GM06990 (cell line): ENCODE measurements at places on chromosomes 16 and 17.

DNA sequence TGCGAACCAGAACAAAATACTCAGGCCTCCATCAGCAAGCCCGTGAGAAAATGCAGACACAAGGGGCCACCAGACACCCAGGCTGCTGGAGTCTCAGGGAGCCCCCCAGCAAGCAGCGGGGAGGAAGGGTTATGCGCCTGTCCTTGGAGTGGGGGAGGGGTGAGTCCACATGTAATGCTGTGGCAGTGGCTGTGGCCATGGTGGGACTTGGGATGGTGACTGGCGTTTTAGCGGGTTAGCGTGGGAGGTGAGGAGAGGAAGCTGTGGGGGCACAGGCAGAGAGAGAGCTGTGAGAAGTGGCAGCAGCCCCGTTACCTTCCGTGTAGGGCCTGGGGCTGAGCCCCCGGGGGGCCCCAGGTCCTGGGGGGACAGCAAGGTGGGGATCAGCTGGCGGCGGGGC is 58.3 kb downstream of the SRCIN1 start:
- DNase-seq: no peak

GRCh38 chr16:17509194-17509593 is 38.4 kb upstream of the XYLT1 start:
- DNase-seq: no peak

DNA sequence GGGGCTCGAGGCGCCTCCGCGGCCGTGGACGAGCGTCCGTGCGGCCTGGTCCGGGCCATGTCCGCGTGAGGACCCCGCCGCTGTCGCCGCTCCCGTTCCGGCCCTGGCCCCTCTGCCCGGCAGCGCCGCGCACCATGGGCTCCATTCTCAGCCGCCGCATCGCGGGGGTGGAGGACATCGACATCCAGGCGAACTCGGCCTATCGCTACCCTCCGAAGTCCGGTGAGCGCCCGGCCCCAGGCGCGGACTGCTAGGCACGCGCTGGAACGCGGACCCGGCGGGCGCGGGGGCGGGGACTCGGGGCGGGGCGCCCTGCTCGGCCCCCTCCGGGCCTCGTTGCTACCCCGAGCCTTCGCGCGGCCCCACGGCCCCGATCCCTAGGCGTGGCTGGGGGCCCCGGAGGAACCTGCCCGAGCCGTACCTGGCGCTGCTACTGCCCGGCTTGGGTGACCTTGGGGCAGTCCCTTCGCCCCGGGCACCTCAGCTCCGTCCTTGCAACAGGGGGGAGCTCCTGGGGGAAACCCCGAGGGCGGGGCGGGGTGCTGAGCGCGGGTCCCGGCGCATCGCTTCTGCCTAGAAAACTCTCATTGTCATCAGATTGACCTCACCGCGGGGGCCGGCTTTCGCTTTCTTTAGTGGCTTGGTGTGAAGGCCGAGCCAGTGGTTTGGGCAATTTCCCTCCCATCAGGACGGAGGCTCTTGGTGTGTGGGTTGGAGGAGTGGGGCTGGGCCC is 367 bp downstream of the MGRN1 start:
- DNase-seq: peak; percentile 90

DNA sequence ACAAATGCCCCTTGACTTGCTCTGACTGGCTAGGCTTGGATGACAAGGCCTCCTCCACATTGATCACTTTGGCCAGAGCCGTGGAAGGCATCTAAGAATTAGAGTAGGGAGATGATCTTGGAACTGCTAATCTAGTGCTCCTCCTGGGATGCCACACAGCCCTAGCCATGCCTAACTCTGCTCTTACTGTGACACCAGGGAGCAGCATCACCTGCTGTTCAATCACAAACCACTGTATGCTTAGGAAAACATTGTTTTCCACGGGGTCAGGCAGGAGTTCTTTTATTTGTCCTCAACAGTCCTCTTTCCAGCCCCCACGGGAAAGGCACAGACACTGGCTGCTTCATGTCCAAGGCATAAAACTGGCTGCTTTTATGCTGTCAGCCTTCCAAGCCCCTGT is 46.3 kb downstream of the C16orf78 start:
- no peak for DNase-seq

- DNase-seq: no peak
Measured at GRCh38 chr16:22225060-22225459, 19.0 kb downstream of the EEF2K start.

- no peak for DNase-seq
Measured at GRCh38 chr16:85327731-85328675, 215.7 kb upstream of the CIBAR2 start.

- no peak for DNase-seq
Measured at GRCh38 chr16:634051-634670, 1.9 kb downstream of the METTL26 start.

GRCh38 chr16:83813823-83814658 is 6.3 kb downstream of the HSBP1 start:
- DNase-seq: peak; percentile 21

DNA sequence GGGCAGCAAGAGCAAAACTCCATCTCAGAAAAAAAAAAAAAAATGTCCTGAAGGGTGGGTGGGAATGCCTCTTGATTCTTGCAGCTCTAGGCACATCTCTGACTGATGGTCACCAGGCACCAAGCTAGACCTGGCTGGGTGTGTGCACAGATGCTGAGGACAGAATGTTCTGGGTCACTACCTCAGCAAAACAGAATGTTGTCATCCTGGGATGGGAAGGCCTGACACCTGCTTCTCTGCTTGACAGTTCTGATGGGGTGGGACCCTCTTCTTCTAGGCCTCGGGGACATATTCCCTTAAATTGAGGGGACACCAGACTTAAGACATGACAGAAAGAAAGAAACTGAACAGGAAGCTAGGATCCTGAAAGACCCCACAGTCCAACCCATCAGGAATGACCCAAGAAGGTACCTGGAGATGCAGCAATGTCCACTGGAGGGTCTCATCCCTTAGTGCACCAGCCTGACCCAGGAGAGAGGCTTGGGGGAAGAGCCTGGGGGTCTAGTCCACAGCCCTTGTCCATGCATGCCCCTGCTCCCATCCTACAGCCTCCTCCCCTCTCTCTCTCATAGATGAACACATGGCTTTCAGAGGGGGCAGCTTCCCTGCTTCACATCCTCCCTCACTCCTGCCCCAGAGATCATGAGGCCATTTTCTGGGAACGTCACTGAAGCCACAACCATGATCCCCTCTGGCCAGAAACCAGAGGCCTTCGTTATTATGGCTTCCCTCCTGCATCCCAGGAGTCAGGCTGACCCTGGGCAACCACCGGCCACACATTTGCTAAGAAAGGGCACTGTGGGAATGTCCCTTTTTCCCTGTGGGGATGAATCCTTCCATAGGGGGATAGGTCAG is 3.8 kb upstream of the STAT5B start:
- no peak for DNase-seq

DNA sequence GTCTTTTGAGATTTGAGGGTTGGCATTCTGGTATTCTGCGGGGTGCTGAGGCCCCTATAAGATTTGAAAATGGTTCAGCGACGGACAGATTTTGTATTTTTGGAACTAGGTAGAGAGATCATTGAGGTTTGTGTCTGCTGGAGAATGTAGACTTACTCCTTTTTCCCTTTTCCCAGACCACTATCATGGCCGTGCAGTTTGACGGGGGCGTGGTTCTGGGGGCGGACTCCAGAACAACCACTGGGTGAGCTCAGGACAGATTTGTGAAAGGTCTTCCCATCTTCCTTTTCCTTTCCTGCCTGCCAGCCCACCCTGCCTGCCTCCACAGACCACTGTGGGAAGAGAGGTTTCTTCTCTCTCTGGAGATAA is 572 bp downstream of the PSMB6 start:
- no peak for DNase-seq

GRCh38 chr16:6160303-6160702 is 1062.7 kb upstream of the EEF2KMT start:
- DNase-seq: no peak

GRCh38 chr16:66510711-66511601 is 39.0 kb downstream of the TK2 start:
- no peak for DNase-seq

DNA sequence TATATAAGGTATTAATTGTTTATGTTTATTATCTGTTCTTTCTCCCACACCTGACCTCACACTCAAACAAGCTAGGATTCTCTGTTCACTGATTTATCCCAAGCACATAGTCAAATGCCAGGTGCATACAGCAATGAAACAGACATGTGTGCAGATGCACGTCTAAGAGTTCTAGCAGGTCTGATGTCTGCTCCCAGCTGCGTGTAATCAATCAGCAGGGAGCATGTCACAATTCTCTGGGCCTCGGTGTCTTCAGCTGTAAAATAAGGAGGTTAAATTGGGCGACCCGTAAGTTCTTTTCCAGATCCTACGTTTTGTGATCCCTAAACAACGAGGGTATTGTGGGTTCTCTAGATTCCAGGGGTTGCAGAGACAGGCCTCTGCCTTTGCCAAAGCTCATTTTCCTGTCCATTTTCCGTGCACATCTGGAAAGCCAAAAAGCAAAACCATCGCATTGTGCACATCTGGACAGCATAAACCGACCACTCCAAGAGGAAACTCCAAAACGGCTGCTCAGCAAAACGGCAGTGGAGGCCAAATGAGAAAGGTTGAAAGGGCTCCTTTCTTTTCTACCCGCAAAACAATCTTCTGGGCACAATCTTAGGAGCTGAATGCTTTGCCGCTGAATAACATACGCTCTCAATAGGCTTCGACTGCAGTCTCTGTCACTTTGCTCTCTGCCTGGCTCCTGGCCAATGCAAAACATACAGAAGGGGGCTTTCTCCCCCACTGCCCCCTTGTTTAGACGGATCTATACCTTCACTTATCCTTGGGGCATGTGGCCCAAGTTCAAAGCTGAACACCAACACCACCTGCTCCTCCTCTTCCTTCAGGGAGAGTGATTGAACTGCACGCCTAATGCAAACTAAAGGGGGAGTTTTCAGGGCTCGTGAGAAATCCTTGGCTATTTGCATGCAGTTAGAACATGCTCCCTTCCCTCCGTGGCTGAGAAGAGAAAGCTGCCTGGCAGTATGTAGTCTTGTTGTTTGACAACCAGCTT is 426.3 kb downstream of the SLC39A11 start:
- DNase-seq: no peak

- no peak for DNase-seq
Measured at GRCh38 chr16:57299009-57299718, 14.7 kb upstream of the PLLP start.

GRCh38 chr17:74530831-74531150 is 484 bp downstream of the CD300LB start:
- DNase-seq: no peak

DNA sequence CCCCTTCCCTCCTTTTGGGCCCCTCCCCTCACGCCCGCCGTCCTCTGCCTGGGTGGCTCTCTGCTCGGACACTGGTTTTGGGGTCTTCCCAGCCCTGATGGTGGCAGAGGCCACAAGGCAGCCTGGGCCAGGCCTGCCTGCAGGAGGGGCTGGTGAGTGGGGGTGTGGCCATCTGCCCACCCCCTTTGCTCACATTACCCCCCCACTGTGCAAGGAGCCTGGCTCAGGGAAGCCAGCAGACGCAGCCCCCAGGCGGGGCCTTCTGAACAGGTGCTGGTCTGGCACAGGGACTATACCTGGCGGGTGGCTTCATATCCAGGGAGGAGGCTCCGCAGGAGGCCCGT is 10.7 kb upstream of the ZFPM1 start:
- no peak for DNase-seq

GRCh38 chr17:82103553-82104451 is 5.8 kb upstream of the FASN start:
- no peak for DNase-seq

DNA sequence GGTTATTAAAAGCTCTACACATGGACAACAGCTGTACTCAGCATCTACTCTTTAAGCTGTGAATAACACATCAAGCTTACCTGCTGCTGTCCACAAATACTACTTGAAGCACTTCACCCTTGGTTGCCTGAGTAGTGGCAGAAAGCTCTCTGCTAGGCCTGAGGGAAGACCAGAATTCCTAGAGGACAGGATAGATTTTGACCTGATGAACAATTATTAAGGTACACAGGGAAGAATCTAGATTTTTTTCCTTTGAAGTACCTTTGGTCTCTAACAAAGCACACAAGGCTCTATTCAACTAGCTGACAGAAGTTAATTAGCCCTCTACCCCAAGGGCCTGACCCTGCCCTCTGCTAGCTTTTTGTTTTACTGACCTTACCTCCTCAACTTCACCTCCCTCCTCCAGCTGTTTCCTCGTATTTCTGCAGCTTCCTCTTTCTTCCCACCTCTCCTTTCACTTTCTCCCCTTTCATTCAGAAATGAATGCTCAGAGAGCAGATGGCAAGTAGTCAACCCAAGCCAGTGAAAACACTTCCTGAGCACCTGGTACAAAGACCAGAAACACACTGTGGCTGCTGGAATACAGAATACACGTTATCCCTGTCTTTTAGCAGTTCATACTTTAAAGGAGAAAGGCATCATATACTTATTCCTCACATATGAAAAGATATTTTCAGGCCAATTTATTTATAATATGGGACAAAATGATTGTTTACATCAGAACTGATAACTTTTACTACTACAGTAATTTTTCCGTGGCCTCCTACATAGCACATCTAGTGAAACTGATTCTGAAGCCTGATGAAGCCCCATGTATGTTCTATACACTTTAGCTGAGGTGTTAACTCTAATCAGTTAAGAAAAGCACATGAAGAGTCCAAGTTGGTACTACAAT is 5.7 kb upstream of the VEZF1 start:
- no peak for DNase-seq
